ENCODE measurements at places on chromosomes 13 and 19.

DNA sequence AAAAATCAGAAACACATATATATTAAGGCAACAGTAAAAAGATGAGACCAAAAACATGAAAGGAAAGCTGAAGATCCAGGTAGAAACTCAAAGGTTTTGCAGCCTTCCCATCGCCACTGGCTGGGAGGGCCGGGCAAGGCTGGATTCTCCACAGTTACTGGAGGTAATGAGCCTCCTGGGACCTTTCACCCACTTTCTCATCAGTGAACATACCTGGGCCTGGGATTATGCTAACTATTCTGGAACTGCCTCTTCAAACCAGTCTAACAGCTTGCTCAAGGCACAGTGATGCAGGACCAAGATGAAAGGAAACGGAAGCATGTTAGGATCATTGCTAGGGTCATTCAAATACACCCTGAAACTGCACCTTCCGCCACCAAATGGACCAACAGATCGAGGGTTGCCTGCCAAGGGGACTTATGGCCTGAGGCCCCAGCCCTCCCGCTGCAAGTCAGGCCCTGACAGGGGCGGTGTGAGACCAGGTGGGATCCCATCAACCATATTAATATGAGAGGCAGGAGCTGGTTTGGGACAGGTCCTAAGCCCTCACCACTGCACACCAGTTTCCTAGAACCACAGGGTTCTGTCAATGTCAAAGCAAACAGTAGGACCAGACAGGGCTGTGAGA lies 28.4 kb upstream of the ATP12A start:
- no peak for DNase-seq

DNA sequence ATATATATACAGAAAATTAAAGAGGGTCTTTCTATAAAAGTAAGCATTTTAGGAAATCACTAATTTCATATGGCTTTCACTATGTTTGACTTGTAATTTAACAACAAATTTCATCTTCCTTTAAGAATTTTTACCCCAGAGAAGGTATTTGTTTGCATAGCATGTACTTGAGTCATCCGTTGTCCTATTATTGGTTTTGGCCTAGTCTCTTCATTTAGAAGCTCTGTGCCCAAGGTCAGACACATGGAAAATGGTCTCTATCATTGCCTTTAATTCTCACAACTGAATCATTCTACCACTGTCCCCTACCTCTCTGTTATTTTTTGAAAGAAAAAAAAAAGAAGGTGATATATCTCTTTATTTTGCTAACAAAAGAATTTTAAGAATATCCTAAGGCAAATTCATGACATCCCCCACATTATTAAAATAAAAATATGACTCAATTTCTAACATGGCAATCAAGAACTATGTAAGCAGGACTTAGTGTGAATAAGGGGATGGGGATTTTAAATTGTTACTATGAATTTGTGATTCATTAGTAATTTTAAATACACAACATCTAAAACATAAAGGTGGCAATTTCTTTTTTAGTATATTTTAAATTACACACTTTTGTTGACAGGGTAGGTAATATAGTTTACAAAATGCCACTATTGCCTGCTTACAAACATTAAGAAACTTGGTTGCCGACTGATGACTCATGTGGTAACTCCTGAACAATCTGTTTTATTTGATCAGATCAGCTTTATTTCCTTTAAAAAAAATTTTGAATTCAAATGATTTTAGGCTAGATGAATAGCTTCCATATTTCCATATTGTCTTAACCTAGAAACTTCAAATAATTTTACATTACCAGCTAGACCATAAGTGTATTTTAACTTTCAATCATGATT lies 13.9 kb downstream of the SLITRK5 start:
- DNase-seq, result no peak

- DNase-seq, result peak; percentile 78
These were observed 175.5 kb upstream of the SERP2 start for GRCh38 chr13:44197791-44198770.

DNA sequence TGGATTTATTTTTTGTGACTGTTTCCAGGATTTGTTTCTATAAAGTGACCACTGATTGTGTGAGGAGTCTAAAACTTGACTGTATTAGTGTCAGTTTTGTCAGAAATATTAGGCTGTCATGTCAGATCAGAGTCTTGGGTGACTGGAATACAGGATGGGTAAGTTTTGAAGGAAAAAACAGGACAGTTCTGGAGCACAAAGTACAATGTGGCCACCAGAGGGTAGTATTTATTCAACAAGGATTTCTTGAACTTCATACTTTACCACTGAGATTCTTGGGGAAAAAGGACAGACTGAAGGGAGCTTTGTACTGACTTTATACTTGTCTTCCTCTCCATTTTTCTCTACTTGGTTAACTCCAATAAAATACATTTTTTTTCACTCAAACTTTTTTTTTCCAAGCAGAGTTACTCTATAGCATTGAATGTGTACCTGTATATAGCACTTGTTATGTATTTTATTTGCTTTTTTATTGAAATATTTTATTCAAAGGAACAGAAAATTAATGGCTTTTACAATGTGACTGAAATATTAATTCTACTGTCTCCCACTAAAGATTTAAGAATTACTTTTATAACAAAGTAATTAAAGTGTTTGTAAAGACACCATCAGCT lies 51.1 kb downstream of the LMO7 start:
- DNase-seq, result peak; percentile 24

DNA sequence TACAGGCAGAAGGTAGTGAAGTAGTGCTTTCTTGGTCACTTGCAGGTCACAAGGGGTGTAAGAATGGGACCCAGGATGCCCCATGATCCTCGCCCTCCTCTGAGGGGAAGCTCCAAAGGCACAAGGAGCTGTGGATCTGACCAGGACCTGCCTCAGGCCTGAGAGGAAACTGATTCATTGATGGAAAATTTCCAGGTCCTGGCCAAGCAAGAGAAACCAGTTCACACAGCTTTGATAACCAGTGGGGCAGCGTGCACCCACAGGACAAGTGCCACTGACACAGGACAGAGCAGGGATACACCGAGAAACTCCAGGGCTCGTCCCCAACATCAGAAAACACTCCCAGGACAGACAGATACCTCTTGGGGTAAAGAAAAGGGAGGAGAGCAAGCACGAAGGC lies 177.1 kb downstream of the RBM26 start:
- DNase-seq, result no peak

- no peak for DNase-seq
These were observed 206.1 kb downstream of the DNAJC15 start for GRCh38 chr13:43229506-43229905.
